NCI-H1436 treated with DMSO at 0.1 percent for 48 hours (cell line): ENCODE measurements at places on chromosomes 13 and 19.

GRCh38 chr13:97321101-97321500 lies 99.0 kb downstream of the MBNL2 start:
- no peak for DNase-seq

DNA sequence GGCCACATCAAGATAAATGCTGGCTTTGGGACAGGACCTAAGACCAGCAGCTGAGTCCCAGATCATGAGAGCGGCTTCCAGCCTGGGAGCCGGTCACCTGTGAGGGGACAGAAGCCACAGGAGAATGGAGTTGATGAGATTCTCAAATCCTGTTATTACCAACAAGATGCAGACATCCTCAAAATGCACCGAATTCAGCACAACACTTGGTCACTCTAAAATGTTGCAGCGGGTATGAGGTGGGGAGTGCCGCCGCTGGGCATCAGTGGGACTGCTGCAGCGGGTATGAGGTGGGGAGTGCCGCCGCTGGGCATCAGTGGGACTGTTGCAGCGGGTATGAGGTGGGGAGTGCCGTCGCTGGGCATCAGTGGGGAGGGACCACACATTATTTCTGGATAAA lies 21.2 kb downstream of the RANBP3 start:
- DNase-seq = no peak

DNA sequence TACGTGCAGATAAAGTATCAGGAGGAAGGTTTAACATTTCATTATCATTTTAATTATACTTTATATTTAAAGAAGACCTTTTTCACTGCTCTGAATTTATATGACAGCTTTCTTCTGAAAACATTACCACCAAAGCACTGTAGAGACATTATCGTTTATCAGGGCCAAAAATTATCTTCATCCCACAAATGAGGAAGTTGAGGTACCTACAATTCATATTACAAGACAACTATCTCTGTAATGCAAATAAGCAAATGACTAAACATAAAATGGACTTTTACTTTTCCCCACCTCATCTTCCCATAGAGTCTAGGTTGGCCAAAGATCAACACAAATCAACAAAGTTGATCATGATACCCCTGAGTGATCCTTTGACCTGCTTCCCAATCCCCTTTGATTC lies 30.9 kb upstream of the SMAD9 start:
- no peak for DNase-seq

- DNase-seq = no peak
These were observed 204.8 kb downstream of the MYO16 start for GRCh38 chr13:108834193-108834592.

DNA sequence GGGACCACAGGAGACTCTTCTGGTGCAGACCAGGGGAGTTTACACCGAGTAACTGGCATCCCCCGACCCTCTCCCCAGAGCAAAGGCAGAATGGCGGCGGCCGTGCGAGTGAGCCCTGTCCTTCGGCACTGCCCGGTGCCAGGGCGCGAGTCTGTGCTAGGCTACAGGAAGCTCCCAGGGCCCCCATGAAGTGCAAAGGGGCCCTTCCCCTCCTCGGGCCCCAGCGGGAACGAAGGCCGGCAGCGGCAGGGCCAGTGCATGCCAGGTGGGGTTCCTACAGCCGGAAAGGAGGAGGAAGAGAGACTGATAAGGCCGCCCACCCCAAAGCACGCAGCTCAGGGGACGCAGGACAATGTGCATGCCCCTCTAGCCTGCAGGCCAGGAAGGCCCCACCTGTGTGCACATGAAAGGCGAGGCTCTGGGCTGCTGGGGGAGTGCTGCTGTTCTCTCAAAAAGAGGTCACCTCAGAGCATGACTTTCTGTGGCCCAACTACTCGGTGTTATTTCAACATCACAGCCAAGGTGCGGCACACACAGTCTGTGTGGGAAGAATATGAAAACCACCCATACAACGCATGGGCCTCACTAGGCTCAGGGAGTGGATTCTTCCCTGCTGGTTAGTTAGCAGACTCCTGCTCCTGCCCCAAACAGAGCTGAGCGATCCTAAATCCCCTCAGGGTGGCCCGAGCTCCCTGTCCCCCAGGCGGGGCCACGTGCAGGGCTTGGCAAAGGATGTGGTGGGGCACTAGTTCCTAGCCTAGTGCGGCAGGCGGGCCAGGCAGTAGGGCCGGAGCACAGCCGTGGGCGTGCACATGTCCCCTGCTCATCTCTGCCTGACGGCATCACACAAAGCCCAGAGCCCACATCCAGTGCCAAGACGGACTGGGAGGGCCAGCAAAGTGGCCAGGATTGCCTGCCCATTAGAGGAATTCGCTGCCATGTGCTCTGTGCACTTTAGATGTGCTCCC lies 28.4 kb upstream of the TIMM44 start:
- no peak for DNase-seq

- no peak for DNase-seq
These were observed 1.9 kb upstream of the ZNF580 start for GRCh38 chr19:55638864-55639359.

- DNase-seq = no peak
These were observed 31.0 kb downstream of the C2CD4C start for GRCh38 chr19:377801-378581.
